WTC11 (cell line): ENCODE measurements at places on chromosomes 6 and 20.

GRCh38 chr20:1299522-1299921, 29.4 kb downstream of the SDCBP2 start:
- peak; percentile 79 for DNase-seq

GRCh38 chr6:22765015-22765414, 195.6 kb downstream of the HDGFL1 start:
- no peak for DNase-seq

DNA sequence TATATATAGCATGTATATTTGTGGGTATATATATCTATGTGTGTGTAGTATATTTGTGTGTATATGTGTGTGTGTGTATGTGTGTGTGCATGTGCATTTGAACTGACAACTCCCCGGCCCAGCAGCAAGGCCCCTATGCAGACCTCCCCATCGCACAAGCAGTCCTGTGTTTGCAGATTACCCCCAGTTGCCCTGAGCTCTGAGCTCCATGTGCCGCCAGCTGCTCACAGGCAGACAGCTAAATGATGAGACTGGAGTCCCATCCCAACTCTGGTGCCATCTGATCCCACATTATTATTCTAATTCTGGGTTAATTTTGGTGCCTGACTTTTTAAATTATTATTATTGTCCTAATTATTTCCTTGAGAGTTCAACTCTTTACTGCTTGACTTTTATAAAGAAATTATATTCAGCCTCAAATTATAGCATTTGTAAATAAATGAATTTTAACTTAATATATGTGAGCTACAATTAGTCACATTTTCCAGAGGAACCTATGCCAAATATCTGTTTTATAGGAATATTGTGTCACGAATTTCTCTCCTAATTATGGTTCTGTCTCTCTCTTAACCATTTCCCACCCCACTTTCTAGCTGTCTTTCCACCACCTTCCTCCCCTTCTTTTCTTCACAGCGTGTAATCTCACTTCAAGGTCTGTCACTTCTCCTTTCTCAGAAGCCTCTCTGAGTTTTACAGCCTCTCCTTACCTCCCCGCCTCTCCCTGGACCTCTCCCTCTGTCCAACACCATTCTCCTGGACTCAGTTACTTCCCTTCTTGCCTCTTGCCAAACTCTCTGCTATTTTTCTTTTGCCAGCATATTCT, 90.6 kb upstream of the SYNDIG1 start:
- no peak for DNase-seq

- no peak for DNase-seq
These were observed 2.8 kb downstream of the ZNF512B start for GRCh38 chr20:63966944-63967322.

DNA sequence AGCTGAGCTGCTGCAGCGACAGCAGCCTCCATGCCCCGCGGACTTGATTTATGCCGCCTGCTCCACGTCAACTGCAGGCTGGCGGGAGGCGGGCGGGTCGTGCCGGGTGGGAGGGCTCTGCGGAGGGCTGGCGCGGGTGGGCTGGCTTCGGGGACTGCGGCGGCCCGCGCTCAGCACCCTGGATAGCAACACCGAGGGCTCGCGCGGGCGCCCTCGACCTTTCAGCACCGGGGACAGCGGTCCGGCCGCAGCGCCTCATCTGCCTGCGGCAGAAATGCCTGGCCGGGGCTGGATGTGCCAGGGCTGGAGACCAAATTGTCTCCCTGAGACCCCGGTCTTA, 792 bp downstream of the SNAP25 start:
- peak; percentile 83 for DNase-seq
